ENCODE measurements at places on chromosomes 7 and 10.

GRCh38 chr10:132807621-132808049, 21.7 kb upstream of the NKX6-2 start:
- peak; percentile 34 for DNase-seq

GRCh38 chr10:73950155-73950948, 39.4 kb downstream of the PLAU start:
- DNase-seq: no peak

DNA sequence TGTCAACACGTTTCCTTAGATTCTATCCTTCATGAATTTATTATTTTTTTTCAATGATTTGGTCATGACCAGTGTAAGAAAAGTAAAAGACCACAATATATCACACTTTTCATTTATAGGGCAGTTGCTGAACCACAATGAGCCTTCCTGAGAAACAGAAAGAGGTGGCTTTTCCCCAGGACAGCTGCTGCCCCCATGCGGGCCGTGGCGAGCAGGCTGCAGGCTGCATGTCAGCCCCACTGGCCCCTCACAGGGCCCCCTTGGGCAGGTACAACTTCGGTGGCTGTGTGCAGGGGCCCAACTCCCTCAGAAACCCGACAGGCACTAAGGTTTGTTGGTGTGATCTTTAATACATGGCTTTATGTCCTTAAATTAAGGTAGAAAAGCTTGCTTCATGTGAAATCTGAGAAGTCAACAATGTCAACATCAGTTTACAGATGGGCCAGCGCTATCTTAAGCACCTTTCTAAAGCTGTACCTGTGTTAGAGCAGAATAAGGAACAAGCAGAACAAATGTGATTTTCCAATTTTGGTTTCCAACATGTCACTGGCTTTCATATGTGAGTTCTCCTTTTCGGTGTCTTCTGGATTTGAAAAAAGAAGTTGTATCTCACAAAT, 10.6 kb downstream of the BEND7 start:
- DNase-seq: no peak

DNA sequence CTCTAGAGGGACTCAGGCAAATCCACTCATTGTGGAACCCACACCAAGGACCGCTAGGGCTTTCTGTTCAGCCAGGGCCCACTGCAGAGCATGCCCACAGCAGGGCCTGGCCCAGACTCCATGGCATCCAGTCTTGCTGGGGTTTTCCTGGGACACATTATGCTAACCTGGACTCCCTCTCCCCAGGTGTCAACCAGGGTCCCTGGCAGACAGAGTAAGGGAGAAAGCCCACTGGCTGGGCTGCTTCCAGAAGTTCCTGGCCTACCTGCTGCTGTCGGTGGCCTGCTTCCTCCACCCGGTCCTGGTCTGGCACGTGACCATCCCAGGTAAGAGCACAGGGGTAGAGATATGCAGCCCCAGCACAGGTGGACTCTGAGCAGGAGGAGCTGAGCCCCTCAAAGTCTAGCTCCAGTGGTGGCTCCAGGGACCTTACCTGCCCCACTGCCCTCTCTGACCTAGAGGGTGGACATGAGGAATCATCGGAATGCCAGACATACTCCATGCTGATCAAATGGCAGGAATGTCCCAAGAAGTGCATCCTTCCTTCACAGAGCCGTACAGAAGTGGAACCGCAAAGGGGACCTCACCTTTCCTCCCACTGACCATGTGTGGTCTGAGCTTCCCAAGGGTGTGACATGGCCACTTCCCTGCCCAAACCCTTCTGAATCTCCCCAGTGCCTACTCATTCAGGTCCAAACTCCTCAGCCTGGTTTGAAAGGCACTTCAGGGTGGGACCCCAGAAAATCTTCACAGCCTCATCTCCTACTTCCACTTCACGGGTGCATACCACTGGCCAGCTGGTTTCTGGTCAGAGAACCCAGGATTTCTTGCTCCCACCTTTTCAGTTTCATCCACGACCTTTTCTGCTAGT, 22.5 kb downstream of the TMEM72 start:
- DNase-seq: peak; percentile 59

DNA sequence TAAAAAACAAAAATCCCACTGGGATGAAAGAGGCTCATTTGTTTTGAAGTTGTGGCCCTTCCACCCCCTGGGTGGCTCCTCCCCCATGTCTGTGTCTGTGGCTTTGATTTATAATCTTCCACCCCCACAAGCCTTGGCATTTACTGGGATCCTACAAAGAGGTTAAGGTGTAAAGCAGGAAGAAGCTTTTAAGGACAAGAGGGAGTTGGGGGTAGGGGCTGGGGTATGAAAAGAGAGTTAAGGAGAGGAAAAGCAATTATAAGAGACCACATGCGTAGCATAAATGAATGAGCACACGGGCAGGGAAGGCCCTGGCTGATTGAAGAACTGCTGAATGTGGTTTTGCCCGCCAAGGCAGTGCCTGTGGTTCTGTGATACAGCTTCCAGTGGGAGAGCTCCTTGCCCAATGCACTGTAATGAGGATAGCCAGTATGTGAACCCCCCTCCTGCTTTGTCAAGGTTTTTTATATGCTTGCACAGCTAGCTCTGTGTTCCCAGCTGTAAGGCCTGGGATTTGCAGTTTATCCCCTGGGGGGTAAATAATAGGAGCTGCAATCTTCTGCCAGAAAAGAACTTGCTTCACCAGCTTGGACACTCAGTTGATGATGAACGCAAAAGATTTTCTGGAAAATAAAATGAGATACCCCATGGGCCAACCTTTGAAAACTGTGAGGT, 34.7 kb upstream of the KMT2E start:
- no peak for DNase-seq

DNA sequence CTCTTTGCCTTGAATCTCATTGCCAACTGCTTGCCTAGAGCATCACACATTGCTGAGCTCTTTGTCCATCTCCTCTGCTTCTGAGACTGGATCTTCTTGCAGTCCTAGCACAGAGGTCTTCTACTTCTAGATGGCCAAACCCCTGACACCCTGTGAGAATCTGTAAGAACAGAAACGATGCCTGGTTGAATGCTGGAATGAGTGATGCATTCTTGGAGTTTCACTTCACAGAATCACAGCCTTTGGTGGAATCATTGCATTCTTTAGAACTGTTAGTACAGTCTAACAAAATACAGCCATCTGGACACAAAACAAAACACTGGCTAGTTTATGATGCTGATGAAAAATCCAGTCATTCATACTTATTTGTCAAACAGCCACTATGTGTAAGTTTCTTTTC, 141.7 kb upstream of the ITGB1 start:
- no peak for DNase-seq

DNA sequence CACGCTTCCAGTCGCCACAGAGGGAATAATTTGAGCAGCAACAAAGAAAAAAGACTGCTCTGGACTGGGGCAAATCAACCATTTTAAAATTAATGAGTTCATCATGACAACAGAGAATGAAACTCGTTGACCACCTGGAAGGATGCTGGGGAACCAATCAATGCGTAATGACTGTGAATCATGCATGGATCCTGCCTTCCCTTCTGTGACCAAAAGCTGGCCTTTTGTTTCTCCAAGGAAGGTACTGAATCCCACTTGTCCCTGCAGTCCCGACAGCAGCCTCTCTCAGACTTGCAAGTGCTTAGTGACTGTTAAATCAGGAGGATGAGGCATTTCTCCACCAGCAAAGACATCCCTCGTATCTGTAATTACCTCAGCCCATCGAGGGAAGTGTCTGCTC, 68.0 kb upstream of the TNS3 start:
- DNase-seq: no peak

- DNase-seq: no peak
These were observed 163.8 kb downstream of the GRK5 start for GRCh38 chr10:119370972-119371703.

- no peak for DNase-seq
These were observed 23.7 kb upstream of the SEPTIN7 start for GRCh38 chr7:35777121-35777520.

DNA sequence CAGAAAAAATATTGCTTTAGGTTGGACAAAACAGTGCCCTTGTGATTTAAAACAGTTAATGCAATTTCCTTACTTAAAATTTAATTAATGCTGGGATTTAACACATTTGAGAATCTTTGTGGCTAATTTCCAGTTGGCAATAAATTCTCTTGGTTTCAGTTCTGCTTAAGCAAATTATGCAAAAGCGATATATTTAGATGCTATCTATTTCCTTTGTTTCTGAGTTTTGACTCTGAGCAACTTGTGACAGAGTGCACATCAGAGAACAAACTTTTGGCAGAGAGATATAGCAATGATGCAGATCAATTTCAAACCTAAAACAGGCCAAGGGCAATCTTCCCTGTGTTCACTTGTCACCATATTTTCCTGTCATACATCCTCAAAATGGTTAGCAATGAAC, 933.6 kb upstream of the ZWINT start:
- no peak for DNase-seq

DNA sequence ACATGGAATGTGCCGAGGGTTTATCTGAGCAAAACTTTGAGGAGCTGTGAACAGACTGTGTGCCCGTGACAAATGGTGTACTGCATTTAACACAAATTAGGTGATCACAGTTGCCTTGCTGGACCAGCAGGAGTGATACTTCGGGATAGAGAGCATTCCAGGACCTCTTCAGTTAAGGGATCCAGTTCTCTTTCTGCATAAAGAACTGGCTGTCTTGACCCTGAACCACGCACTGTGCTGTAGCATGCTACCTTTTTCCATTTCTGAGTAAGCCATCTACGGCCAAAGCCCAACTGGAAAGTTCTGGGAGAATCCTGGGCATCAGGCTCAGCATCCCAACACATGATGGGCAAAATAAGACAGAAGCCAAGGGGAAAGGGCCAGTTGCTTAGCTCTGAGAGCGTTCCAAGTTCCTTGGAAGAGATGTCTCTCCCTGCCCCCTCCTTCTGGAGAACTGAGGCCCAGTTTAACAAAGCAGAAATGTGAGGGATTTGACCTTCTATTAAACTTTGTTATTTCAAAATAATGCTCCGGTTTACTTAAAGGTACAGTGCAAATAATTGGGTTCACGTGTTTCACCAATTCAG, 37.9 kb upstream of the ADD3 start:
- no peak for DNase-seq

DNA sequence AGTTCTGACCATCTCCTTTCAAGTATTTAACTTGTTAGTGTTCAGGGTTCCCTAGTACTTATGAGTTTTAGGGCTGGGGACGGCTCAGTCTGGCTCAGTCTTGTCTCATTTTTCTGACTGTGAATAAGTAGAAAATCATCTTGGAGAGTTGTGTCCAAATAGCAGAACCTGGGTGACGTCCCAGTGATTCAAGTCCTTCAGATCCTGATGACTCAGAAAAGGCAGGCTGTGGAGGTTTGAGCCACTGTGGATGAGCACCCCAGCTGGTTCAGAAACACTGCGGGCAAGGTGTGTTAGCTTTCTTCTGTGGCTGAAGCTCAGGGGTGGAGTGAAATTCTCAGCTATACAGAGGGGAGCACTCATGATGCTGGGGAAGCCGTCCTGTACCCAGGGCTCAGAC, 154.4 kb upstream of the NPY start:
- DNase-seq: no peak

GRCh38 chr7:140624392-140625191, 16.0 kb downstream of the DENND2A start:
- no peak for DNase-seq

DNA sequence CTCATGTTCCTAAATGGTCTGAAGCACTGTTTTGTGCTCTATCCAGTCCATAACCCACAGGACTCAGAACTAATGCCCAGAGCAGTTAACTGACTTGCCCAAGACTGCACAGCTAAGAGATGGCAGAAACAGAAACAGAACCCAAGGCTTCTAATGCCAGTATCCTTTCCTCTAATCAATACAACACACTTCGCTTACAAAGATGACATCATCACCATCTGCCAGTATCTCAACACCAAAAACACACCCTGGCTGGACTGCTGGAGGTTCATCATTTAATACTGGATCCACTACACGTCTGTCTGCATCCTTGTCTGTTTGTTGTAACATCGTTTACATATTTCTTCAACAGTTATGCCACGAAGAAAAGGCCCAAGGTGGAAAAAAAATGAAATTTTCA, 165.3 kb downstream of the SFMBT2 start:
- DNase-seq: no peak

DNA sequence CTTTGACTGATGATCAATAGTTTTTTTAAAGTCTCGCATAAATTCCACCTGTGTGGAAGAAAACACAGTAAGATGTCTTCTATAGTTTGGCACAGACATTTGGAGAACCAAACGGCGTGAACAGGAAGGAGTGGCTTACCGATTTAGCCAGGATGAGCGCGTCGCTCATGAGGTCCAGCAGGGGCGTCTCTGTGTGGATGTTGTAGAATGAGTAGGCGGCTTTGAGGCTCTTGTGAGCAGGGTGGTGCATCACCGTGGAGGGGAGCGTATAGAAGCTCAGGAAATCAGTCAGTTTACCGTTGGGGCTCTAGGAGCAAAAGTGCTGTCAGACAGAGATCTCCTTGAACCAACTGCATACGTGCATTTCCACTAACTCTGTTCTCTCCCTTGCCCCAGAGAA, 15.5 kb downstream of the RPP38 start:
- DNase-seq: no peak

Data from left forelimb (tissue), 1 donor.